ENCODE measurements at places on chromosomes 1 and 21.

GRCh38 chr1:238779716-238780115 lies 606.7 kb upstream of the CHRM3 start:
- no peak for DNase-seq

DNA sequence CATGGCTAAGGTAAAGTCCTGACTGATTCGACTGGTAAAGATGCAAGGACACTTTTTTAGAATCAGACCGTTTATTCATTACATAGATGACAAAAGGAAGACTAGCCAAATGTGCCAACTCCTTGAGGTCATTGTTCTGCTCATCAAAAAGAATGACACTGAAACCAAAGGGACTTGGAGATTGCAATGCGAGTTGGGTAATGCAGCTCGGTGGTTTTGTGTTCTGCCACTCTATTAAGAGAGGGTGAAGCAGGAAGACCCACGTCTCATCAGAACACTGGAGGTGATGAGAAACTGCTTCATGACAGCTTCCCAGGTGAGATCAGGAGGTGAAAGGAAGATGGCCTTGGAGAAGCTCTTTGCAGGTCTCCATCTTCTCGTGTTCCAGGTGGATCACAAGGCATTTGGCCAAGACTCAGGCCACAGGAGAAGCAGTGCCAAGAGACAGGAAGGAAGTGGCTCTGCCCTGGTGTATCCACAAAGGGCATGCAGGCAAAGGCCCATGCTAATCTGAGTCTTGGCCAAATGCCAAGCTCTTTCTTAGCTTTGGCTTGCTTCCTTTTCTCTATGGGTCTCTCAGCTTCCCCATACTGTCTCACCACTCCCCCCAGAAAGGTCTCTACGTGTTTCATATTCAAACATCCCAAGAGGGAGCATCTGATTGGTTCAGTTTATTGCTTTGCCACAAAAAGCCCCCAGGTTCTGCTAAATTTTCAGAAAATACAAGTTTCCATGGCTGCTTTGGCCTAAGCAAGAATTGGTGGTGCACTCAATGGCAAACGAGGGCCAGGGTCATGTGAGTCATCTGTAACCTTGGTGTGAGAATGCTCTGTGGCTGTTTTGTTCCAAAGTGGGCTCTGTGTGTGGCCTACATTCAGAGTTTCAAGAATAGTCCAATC lies 5.7 kb upstream of the CCT8 start:
- no peak for DNase-seq

- DNase-seq: no peak
These were observed 98.3 kb upstream of the IPO9 start for GRCh38 chr1:201730611-201731010.

DNA sequence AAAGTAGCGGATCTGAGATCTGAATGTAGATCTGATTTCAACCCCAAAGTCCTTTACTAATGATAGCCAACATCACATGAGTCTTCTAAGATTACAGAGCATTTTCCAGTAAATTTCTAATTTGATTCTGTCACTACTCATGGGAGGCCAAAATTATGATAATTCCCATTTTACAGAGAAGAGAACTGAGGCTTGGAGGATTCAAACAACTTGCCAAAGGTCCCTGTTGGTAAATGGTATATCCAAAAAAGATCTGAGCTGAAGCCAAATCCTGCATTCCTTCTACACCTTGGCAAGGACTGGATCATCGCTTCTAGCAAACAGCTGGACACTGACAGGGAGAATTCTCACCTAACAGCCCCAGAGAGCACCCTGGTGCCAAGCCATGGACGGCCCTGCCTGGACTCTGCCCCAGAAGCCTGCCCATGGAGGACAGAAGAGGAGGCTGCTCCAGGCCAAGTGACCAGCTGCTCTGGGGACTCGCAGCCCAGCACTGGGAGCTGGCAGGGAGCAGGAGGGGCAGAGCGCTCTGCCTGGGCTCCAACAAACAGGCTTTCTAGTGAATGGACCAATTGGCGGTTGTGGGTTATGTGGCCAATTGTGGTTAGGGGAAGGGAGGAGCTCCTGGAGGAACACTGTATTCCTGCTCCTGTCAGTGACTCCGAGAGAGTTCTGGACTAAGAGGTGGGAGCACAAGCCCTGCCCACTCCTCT lies 6.4 kb upstream of the CSF1 start:
- DNase-seq: no peak

- no peak for DNase-seq
These were observed 189.1 kb downstream of the SMYD3 start for GRCh38 chr1:246318036-246318359.

DNA sequence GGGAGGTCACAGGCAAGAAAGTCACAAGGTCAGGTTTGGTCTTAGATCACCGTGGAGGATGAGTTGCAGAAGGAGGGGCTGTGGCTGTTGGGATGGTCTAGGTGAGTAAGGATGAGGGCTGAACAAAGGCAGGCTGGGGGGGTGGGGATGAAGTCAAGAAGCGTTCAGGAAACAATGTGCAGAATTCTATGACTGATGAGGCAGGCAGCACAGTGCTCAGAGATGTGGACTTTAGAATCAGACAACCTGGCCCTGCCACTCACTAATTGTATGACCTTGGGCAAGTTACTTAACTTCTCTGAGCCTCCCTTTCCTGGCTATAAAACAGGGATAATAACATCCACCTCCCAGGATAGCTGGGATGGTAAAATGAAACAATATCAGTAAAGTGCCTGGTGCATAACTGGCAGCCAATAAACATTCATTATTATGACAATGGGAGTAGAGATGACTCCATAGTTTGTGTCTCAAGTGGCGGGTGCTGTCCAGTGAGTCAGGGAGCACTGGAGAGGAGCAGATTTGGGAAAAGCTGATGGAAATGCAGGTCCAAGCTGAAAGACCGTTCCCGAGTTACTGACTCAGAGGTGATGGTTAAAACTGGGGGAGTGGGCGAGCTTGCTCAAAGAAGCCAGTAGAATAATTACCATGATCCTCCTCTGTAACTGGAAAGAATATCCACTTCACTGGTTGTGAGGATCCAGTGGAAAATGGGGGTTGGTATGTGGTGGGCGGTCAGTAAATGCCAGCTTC lies 2.1 kb downstream of the TIE1 start:
- DNase-seq: no peak

DNA sequence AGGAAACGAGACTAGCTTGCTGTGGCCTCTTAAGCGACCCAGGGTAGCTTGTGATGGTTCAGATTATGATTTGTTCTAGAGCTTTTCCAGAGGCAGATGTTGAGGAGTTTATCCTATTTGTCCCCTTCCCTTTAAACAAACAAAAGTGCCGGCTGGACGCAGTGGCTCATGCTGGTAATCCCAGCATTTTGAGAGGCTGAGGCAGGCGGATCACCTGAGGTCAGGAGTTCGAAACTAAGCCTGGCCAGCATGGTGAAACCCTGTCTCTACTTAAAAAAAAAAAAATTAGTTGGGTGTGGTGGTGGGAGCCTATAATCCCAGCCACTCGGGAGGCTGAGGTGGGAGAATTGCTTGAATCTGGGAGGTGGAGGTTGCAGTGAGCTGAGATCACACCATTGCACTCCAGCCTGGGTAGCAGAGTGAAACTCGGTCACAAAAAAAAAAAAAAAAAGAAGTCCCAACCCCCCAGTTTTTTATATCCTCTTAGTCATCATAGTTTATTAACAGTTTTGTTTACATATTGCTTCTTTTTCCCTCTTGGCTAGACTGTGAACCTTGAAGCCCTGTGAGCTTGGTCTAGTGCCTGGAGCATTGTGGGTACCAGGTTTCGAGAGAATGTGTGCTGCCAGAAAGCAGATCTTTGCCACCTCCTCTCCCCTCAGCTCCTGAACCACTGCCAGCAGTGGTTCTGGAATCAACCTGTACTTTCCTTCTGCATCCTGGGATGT lies 29.8 kb downstream of the MAPKAPK2 start:
- DNase-seq: peak; percentile 53

- no peak for DNase-seq
These were observed 145.0 kb downstream of the PBX1 start for GRCh38 chr1:164703960-164704411.

GRCh38 chr1:224193319-224193966 lies 10.4 kb downstream of the DEGS1 start:
- DNase-seq: no peak

GRCh38 chr1:221212926-221213325 lies 333.7 kb downstream of the HLX start:
- no peak for DNase-seq

All from lung (tissue), 17 donors.